Activated T-cell treated with anti-CD3 and anti-CD28 coated beads, Interleukin-2, amount 50 U/mL, for 48 hours (primary cell): ENCODE measurements at places on chromosomes 16 and 17.

GRCh38 chr17:81672504-81672903 is 6.0 kb downstream of the CCDC137 start:
- DNase-seq: no peak

DNA sequence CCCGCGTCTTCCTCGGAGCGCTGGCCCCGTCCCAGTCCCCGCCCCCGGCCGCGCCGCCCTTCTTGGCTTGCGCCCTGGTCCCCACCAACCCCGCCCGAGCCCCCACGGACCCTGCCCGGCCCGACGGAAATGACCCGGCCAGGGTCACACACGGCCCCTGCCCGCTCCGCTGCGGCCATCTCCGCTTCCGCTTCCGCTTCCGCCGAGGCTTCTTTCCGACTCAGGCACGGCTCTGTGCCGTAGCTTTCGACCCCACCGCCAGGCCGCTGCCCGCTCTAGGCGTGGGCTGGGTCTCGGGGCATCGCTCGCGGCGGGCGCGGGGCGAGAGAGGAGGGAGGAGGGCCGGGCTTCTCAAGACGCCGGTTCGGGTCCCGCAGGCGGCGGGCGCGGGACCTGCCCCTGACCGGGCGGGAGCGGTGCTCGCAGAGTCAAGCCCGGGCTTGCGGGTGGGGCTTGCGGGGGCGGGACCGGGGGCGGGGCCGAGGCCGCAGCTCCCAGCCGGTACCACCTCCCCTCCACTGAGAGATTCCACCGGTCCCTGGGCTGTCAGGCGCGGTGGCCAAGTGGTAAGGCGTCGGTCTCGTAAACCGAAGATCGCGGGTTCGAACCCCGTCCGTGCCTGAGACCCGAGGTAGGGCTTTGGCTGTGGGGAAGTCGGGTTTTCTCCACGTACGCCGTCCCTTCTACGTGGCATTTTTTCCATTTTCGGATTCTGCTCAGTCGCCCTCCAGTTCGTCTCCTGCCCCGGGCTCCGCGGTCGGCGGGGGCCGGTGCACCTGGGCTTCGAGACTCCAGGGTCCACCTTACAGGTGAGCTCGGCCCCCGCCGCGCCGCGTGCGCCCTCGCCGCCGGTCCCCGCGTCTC is 158.3 kb downstream of the RAB11FIP4 start:
- DNase-seq: peak; percentile 99

DNA sequence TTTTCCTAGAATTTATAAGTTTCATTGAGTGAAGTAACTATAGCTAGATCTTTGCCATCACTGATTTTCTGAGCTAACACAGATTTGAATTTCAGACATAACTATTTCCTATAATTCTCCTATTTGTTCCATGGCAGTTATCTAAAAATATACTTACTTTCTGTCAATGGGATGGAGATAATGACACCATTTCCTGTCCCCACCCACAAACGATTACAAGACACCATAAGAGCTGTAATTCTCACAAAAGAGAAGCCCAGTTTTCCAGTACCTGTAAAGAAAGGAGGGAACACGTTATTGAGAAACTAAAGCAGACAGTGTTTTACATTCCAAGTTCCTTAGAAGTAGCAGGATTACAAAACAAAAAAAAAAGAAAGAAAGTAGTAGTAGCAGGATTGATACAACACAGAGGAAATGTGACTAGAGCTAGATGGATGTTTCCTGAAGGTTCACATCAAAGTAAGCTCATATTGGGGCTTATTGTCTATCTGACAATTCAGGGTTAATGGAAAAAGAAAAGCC is 110.9 kb upstream of the TOB1 start:
- no peak for DNase-seq

DNA sequence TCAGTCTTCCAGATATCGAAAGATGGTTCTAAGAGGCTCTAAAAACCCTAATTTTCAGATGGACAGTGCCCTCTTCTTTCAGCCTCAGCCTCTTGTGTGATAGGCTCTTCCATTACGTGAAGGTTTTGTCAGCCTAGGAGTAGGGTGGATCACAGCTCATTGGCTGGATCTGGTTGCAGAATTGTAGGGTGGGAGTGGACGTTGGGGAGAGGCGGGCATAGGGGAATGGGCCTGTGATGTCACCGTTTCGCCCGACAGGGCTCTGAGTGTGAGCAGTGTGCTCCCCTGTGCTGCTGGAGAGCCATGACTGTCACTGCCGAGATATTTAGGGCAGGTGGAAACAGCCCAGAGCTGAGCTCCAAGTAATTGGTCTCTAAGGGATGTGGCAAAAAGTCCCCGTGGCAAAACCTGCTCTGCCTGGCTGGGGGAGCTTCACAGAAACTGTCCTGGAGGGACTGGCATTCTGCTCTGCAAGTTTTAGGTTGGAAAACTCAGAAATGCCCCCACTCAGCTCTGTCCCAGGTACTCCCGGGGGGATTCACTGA is 6.2 kb upstream of the WFIKKN1 start:
- DNase-seq: no peak

- DNase-seq: no peak
Observed at GRCh38 chr17:81069135-81069645, 34.2 kb downstream of the BAIAP2 start.

- peak; percentile 86 for DNase-seq
Observed at GRCh38 chr16:79600638-79601091, at the start of gene MAF. Gene MAF, minus strand, starts transcription at chr16:79600737. Its CDS starts 835 bp downstream, at chr16:79599902.

DNA sequence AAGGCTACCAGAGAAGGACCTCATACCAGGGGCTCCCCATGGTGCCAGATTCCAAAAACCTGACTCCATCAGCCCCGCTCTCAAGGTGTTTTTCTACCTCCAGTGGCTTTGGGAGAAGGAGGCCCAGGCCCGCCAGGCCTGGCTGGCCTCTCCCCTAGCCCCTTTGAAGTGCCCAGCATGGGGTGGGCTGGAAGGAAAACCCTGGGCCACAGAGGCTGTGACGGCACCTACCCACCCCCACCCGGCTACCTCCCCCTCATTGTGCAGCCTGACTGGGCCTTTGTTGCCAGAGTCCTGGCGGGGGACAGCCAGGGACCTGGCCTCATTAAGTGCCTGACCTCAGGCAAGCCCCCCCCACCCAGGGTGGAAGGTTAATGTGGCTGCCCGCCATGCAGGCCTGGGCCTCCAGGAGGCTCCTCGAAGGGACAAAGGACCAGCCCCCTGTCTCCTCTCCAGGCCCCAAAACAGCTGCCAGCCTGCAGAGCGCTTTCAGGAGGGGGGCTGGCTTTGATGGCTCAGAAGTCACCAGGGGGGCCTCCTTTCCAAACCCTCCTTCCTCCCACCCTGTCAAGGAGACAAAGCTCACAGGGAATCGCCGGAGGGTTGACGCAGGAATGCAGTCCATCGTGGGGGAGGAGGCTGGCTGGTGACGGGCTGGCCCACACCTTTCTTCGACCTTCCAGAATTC is 159.4 kb downstream of the ZNF423 start:
- no peak for DNase-seq

- DNase-seq: no peak
Observed at GRCh38 chr16:73756289-73757178, 540.1 kb upstream of the PSMD7 start.

- no peak for DNase-seq
Observed at GRCh38 chr16:31333686-31334649, 21.0 kb upstream of the ITGAX start.
